ENCODE measurements at places on chromosomes 1 and 21.

- DNase-seq: no peak
These were observed 31.8 kb downstream of the ZNF496 start for GRCh38 chr1:247299723-247300381.

GRCh38 chr1:27831568-27832410, 1.2 kb downstream of the PPP1R8 start:
- no peak for DNase-seq

GRCh38 chr1:41718497-41718896, 200.2 kb downstream of the HIVEP3 start:
- DNase-seq: no peak

DNA sequence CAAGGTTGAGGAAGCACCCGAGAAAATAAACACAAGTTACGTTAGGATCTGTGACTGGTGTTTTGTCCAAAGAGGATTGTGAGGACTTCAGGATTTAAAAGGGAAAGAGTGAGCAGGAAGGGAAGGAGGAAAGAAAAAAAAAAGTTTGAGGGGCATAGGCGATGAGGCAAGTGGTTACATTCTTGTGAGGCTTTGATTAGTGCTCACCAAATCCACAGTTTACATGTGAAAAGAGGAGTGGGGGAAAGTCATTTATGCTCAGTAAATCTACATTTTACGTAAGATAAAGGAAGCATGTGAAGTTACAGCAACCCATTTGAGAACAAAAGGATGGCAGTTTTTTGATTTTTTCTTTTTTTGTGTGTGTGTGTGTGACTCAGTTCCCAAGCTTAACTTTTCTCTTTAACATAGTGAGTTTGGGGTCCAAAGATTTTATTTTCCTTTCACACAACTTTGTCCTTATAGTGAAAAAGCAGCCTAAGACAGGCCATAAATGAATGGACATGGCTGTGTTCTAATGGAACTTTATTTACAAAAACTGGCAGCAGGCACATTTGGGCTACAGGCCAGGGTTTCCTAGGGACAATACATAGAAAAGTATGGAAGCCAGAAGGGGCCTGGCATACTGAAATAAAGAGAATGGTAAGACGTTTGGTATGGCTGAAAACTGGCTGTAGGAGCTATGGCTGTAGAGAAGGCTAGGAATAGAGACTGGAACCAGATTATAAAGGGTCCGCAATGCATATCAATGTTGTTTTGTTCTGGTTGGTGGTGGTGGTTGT, 121.7 kb downstream of the FGGY start:
- DNase-seq: no peak
